Posterior cingulate gyrus (tissue), 11 donors: ENCODE measurements at places on chromosomes 5 and 9.

- DNase-seq, result no peak
Measured at GRCh38 chr5:33120671-33121070, 320.1 kb upstream of the TARS1 start.

DNA sequence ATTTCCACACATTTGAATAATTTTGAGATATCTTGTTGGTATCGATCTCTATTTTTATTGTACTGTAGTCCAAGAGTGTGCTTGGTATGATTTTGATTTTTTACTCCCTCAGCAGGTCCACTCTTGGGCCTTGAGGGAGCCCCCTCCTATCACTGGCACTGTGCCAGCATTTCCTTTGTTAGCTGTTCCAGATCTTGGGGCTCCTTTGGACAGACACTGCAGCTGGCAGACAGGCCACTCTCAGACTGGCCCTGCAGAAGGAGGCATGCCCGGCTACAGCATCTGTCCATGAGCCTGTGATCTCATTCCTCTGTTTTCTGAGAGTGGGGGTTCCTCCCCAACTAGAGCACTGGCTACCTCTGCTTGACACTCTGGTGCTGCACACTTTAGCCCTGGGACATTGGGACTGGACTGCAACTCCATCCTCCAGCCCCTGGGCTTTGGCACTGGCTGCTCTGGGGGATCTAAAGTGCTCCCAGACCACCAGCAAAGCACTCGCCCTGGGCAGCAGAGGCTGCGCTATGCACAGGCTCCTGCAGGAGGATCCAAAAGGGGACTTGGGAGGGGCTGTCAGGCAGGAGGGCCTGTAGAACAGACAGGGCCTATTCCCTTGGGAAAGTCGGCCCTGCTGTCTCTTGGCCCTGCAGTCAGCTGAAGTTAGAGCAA is 271.3 kb upstream of the DMAC1 start:
- peak; percentile 10 for DNase-seq

- peak; percentile 60 for DNase-seq
Measured at GRCh38 chr5:180130291-180130869, 58.8 kb upstream of the RNF130 start.

GRCh38 chr9:8857926-8858595 is 1058.5 kb upstream of the DMAC1 start:
- DNase-seq, result peak; percentile 87

DNA sequence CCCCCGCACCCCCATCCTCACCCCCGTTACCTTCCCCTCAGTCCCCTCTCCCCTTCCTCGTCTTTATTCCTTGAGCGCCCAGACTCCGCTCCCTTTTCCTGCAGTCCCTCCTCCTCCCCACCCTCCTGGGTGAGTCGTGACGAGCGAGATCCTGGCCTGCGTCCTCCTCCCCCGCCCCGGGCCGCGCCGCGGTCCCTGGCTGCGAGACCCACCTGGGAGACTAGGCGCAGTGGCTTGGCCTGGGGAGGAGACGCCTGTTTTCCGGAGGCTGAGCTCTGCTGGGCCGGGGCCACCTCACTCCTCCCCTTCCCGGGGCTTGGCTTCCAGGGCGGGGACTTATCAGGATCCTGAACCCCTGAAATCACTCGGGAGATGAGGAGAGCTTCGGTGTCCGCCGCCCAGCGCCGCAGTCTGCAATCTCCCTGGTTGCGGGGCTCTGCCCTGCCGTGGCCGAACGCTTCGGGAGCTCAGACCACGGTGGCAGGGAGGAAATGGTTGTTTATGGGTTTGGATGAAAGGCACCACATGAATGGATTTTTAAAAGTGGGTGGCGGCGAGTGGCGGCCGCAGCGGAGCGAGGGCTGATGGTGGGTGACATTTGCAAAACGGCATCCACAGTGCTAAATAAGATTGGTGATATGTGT is 984 bp downstream of the STXBP1 start:
- peak; percentile 92 for DNase-seq

- DNase-seq, result no peak
Measured at GRCh38 chr9:121778252-121779225, 127.1 kb downstream of the DAB2IP start.

DNA sequence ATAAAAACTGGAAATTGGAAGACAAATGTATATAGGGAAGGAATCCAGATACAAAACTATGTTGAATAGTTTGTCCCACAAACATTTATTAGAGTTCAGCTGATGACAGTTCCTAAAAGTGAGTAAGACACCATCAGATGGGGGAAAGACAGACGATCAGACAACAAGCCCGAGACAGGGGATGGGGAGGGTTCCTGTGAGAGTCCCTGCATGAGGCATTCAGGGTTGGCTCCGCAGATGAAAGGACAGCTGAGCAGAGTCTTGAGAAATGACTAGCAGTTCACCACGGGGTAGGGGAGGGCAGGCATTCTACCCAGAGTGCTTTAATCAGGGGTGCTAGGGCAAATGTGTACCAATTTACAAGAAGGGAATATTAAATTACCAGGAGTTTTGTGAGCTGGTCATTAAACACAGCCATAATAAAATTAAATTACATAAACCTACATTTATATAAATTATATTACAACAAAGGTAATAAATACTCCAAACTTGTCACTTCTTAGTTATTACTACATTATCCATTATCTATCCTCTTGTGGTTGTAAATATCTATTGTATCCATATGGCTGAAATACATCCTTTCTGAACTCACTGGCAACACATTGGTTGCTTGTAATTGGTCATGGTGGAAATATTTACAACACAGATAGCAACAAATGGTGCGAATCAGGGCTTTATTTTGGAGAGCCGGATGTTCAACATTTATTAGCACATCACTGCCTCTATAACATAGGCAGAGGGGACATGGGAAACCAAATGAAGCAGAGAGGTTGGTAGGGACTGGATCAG is 27.8 kb downstream of the TNFSF15 start:
- DNase-seq, result no peak

DNA sequence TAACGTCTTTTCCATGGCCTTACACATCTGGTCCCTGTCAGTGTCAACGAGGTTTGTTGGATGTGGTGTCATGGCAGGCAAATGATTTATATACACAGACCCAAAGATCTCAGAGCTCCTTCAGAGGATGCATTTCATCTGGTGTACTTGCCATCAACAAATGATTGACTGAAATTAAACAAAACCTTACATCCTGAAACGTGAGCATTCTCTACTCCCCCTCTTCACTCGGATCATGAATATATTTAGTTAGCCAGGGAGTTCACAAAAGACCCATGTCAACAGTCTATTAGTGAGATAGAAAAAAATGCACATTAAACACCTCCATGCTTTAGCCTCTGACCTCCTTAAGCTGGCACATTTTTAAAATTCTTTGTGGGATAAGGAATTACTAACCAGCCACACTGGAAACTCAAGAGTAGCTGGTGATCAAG is 215.6 kb downstream of the EFNA5 start:
- no peak for DNase-seq

GRCh38 chr5:170380361-170380951 is 8.7 kb downstream of the KCNMB1 start:
- no peak for DNase-seq

DNA sequence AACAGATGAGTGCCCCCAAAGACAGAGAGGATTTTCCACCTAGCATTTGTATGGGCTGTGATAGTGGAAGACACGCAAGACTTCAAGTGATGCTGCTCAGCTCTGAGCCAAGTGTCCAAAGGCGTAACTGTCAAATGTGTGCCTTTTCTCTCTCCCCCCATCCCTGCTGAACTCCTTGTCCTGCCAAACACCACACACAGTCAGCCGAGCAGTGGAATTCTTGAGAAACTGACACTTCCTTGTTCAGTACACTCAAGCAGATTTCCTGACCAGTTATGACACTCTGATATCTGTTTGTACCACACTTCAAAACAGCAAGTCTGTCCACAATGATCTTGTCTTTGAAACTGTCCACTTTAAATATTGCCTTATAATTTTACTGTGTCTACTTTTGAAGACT is 166.4 kb downstream of the PIK3R1 start:
- DNase-seq, result no peak

DNA sequence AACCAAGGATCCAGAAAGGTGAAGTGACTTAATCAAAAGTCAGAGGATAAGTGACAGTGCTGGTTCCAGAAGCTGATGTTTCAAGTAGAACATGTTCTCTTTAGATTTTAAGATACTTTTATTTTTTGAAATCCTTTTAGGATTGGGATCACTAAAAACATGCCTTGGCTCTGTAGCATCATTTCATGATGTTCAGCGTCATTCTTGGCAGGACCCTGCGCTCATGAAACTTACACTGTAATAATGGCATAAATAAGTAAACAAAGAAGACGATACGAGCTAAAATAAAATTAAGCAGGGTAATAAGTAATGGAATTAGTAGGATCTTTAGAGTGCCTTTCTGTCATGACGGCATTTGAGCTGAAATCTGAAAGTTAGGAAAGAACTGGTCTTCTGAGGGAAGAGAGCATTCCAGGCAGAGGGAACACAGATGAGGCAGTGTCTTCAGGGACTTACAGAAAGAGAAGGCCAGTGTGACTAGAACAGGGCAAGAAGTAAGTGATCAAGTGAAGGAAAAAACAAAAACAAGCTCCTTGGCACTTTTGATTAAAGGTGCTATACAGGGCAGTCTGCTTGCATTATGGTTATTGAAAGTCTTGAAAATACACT is 19.9 kb downstream of the CTNNA1 start:
- no peak for DNase-seq

DNA sequence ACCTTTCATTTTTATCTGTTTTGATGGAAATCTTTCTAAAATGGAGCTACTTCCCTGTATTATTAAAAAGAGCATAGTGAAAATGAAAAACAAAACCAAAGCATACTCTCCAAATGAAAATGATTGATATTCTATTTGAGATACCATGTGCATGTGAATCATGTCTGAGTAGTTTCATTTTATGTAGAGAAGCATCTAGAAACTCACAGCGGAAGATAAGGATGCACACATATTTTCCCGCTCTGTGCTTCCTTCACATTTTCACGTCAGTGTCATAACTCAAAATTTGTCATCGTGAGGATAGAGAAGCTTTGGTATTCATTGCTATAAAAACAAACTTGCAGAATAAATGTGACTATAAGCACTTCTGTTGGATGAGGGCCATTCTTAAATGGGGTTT is 34.0 kb upstream of the CLINT1 start:
- DNase-seq, result no peak

DNA sequence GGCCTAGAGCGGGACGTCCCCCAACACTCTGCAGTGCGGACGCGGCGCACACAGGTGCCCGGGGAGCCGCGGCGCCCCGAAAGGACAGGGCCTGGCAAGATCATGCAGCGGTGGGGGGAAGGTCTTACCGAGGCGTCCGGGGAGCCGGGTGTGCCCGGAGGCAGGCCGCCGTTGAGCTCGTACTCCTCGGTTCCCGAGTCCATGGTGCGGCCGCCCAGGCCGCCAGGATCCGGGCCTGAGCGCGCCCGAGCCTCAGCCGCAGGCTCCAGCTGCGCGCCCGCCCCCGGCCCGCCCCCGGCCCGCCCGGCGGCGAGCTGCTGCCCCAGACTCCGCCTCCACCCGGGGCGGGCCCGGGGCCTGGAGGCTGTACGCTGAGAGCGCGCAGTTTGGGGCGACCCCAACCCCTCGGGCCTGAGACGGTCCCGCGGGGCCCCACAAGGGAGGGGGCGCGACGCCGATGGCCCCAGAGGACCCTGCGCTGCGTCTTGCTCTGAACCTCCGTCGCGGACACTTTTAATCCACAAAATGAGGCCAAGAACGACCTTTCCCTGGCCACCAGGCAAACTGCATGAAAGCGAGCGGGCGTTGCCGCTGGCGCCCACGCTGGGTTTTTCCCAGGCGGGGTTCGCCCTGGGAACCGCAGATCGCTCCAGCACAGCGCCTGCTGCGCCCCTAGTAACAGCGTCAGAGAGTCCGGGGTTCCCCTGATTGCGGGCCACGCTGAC is at the start of gene NINJ1:
NINJ1 (minus strand) TSS at position 237 of the 725 bp plus-strand sequence; CDS start at position 203, 34 bp downstream.
- DNase-seq, result peak; percentile 93

- no peak for DNase-seq
Measured at GRCh38 chr5:159050316-159051143, 49.2 kb downstream of the EBF1 start.

- no peak for DNase-seq
Measured at GRCh38 chr9:106745876-106746275, 117.1 kb upstream of the ZNF462 start.

- DNase-seq, result no peak
Measured at GRCh38 chr5:160435532-160435931, 13.9 kb downstream of the PTTG1 start.

DNA sequence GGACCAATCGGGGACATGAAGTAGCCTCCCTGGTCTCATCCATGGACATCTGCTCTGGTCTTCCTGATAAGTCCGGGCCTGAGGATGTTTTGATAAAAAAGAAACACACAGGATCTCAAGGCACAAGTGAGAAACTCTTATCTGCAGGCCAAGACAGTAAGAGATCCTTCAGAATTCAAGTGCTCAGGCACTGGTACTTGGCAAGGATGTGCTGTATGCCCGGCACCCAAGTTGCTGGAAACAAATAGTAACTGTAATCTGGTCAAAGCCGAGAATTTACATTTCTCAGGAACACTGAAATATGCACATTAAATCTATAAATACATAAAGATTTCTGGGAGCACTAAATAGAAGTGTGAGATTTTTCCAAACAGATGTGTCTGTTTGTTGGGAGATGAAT is 165.7 kb downstream of the SPOCK1 start:
- DNase-seq, result no peak

DNA sequence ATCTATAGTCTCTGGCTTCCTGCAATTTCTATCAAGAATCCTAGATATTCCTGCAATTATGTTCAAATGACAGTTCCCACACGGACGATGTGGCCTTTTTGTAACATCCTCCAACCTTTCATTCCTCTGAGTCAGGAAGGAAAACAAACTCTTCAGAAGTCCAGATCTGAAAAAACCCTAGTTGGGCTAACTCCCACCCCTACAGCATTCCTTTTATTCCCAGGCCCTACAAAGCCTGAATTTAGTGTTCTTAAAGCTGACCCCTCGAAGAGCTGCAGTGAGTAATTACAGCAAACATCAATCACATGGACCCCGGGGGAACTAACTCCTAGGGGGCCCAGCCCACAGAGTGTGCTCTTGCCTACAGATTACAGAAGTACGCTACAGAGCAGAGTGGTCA is 99.7 kb downstream of the SERINC5 start:
- no peak for DNase-seq
